Endothelial cell of umbilical vein (primary cell): ENCODE measurements at places on chromosomes 1 and 21. TPM values are rescaled to one million over a fixed set of nuclear protein-coding genes. Genes with fewer than 3 reads are reported as not detected.

GRCh38 chr21:21268061-21268471 is 269.9 kb downstream of the NCAM2 start:
- no peaks in the 10 kb centered on the region for H3K4me1 ChIP-seq
- no peaks in the 10 kb centered on the region for H3K36me3 ChIP-seq
- no peak for DNase-seq
- H3K27ac ChIP-seq = no peak overlapping the region
- no peak overlapping the region for H3K4me3 ChIP-seq

The SDCCAG8 gene
- total RNA-seq = 25.7 and 29.4 TPM in 2 replicates

DNA sequence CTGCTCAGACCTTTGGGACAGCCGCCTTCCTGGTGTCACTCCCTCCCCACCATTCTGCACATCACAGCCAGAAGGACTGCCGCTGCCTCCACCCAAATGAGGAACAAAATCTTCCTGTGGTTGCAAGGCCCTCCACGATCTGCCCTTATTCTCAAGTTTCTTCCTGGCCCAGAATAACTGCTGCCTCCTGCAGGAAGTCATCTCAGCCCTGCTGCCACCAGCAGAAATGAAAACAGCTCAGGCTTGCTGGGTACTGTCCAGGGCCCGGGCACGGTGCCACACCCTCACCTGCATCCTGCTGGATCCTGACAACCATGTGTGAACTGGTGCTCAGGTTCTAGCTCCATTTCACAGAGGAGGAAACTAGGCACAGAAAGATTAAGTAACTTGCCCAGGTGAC is 2.8 kb downstream of the CLDN19 start:
- no peak overlapping the region for H3K27ac ChIP-seq
- no peaks in the 10 kb centered on the region for H3K27me3 ChIP-seq
- H3K36me3 ChIP-seq = no peaks in the 10 kb centered on the region
- DNase-seq = no peak

DNA sequence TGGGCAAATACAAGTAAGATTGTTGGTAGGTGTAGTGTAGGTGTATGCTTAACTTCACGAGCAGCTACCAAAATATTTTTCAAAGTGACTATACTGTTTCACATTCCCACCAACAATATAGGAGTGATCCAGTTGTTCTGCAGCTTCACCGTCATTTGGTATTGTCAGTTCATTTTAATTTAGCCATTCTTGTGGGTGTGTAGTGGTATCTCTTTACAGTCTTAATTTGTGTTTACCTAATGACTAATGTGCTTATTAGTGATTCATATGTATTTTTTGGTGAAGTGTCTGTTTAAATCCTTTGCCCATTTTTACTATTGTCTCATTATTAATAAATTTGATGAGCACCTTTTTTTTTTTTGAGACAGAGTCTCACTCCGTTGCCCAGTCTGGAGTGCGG is 35.4 kb downstream of the RCSD1 start:
- no peak for DNase-seq
- H3K27me3 ChIP-seq = no peaks in the 10 kb centered on the region
- H3K27ac ChIP-seq = no peak overlapping the region
- no peak overlapping the region for H3K4me3 ChIP-seq
- H3K4me1 ChIP-seq = peaks cover 5% of the 10 kb centered on the region
- no peaks in the 10 kb centered on the region for H3K36me3 ChIP-seq

- H3K36me3 ChIP-seq = no peaks in the 10 kb centered on the region
- H3K4me1 ChIP-seq = no peaks in the 10 kb centered on the region
- H3K27me3 ChIP-seq = no peaks in the 10 kb centered on the region
- no peak for DNase-seq
- no peak overlapping the region for H3K27ac ChIP-seq
Observed at GRCh38 chr1:44265656-44266358, 52.5 kb downstream of the DMAP1 start.
